ENCODE measurements at places on chromosomes 6 and 20. TPM values are rescaled to one million over a fixed set of nuclear protein-coding genes. Genes with fewer than 3 reads are reported as not detected.

GRCh38 chr6:42128460-42129359 lies 13.7 kb downstream of the C6orf132 start:
- DNase-seq, result peak; percentile 49

Gene MYLK2
- 0.19 TPM for total RNA-seq

DNA sequence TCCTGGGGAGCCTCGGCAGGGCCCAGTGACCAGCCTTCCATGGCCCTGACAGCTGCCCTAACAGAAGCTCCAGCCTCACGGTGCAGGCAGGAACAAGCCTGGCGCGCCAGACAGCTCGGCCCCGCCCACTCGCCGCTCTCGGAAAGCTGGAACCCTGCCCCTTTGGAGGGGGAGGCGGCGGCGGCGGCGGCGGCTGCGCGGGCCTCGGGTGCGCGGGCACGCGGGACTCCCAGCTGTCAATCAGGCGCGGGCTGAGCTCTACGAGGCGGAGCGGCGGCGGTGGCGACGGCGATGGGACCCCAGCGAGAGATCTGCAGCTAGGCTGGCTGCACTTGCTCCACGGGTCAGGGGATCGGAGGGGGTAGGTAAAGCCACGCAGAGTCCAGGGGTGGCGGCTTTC lies at the start of gene NRSN1:
NRSN1 (plus strand) TSS at position 236 of the 400 bp plus-strand sequence. CDS start 8,113 bp downstream, outside the sequence.
- no peak for DNase-seq

DNA sequence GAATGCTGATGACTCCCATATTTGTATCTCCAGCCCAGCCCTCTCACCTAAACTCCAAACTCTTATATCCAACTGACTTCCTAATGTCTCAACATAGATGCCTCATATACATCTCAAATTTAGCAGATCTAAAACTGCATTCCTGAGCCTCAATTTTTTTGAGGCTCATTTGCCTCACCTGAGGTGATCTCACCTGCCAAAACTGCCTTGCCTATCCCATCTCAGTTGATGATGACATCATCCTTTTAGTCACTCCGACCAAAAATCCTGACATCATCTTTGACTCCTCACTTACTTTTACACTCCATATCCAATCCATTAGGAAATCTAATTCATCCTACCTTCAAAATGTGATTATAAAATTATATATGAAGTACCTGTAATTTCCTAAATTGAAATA lies 25.6 kb upstream of the SLPI start:
- DNase-seq, result no peak

Gene GLP1R
- total RNA-seq, result 6.5 TPM

Gene SRSF12
- total RNA-seq, result not detected

- no peak for DNase-seq
Observed at GRCh38 chr6:37785002-37785662, 34.4 kb upstream of the ZFAND3 start.

DNA sequence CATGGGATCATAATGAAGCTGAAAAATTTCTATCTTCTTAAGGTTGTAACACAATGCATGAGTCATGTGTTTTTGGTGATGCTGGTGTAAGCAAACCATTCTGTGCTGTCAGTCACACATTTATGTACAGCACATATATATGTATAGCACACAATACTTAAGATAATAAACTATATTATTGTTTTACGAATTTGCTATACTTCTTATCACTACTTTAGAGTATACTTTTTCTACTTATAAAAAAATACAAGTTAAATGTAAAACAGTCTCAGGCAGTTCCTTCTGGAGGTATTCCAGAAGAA lies 920.1 kb upstream of the FLRT3 start:
- no peak for DNase-seq

Gene OSBPL2
- total RNA-seq, result 52.3 TPM

Gene RCAN2
- 258 TPM for total RNA-seq

- no peak for DNase-seq
Observed at GRCh38 chr20:10360878-10361277, 73.1 kb downstream of the MKKS start.

DNA sequence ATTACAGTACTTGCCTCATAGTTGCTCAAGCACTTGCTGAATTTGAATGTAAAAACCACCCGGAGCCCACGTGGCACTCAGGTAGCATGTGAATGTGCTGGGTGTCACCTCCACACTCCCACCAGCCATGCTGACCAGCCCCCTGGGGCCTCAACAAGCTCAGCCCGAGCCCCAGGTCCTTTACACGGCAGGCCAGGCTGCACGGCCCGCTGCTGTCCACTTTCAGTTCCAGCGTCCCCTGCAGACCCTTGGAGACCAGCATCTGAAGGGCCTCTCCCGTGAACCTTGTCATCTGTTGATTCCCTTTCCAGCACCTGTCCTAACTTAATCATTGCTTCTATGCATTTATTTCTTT lies 33.3 kb upstream of the ZBP1 start:
- peak; percentile 37 for DNase-seq

- DNase-seq, result no peak
Observed at GRCh38 chr6:164855281-164855680, 454.1 kb downstream of the C6orf118 start.

Gene CNR1
- total RNA-seq, result 0.11 TPM
